ENCODE measurements at places on chromosomes 3 and 15.
A peak's percentile ranks its signal among the peaks of the same experiment; 100 is the strongest.

GRCh38 chr3:115646027-115646690 is 22.8 kb downstream of the GAP43 start:
- DNase-seq: no peak
- H3K4me3 ChIP-seq: no peak overlapping the region
- no peak overlapping the region for H3K27ac ChIP-seq
- H3K27me3 ChIP-seq: no peaks in the 10 kb centered on the region
- peaks cover 15% of the 10 kb centered on the region for H3K4me1 ChIP-seq
- H3K36me3 ChIP-seq: no peaks in the 10 kb centered on the region

DNA sequence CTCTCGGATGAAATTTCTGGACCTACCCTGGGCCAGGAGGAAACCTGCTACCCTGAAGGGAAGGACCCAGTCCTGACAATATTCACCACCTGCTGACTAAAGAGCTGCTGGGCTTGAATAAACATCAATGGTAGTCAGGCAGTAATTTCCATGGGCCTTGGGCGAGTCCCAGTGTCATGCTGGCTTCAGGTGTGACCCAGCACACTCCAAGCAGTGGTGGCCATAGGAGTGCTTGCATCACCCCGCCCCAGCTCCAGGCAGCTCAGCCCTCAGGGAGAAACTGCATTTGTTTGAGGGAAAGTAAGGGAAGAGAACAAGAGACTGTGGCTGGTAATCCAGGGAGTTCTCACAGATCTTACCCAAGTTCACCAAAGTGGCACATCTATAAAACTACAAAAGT is 261.8 kb upstream of the DCBLD2 start:
- H3K4me3 ChIP-seq: no peak overlapping the region
- DNase-seq: no peak
- no peaks in the 10 kb centered on the region for H3K4me1 ChIP-seq
- H3K27me3 ChIP-seq: no peaks in the 10 kb centered on the region

- peaks cover 29% of the 10 kb centered on the region for H3K36me3 ChIP-seq
- no peak for DNase-seq
- H3K27ac ChIP-seq: peak overlapping the region; percentile 89
- peak overlapping the region; percentile 71 for H3K4me3 ChIP-seq
- no peaks in the 10 kb centered on the region for H3K4me1 ChIP-seq
Observed at GRCh38 chr3:48445277-48445882, 1.2 kb upstream of the ATRIP start.

DNA sequence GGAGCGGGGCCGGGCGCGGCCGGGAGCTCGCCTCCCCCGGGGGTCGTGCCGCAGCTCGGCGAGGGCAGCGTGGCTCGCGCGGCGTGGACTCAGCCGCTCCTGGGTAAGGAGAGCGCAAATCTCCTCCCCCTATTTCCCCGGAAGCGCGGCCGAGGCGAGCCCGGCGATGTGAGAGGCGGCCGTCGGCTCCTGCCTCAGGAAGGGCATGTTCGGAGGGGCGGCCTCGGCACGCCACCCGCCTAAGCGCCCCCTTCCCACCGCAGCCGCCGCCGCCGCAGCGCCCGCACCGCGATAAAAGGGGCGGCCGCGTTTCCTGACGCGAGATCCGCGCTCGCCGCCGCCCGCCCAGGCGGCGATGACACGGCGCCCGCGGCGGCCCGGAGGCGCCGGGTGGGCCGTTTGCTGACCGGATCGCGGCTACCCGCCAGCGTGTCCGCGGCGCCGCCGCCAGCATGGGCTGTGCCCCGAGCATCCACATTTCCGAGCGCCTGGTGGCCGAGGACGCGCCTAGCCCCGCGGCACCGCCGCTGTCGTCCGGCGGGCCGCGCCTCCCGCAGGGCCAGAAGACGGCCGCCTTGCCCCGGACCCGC is at the start of gene PDE8A:
Gene PDE8A (plus strand): TSS at position 146 of the 590 bp plus-strand sequence. CDS start 307 bp downstream, at position 453.
- H3K4me3 ChIP-seq: peak within 1 kb of the TSS; percentile 77
- no peaks in the 10 kb centered on the region for H3K27me3 ChIP-seq
- H3K4me1 ChIP-seq: peaks cover 24% of the 10 kb centered on the region
- no peaks in the 10 kb centered on the region for H3K36me3 ChIP-seq

GRCh38 chr3:48435774-48436476 is 4.0 kb downstream of the CCDC51 start:
- H3K4me1 ChIP-seq: peaks cover 47% of the 10 kb centered on the region
- peak; percentile 92 for DNase-seq
- no peak overlapping the region for H3K4me3 ChIP-seq
- H3K36me3 ChIP-seq: no peaks in the 10 kb centered on the region

DNA sequence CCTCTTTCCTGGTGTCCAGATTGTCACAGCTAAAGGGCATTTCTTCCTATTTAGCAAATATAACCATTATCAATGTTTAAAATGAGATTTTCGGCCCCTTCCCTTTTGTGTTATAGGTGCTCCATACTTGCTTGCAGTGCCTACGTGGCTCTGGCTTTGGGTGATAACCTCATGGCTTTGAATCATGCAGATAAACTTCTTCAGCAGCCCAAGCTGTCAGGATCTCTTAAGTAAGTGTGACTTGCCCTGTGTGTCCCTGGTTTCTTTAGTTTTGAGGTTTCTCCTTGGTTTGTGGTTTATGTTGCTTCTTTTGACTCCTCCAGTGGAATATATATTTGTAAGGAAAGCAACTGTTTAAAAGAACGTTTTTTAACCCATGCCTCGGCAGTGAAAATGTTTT is 58.5 kb upstream of the TRIM71 start:
- no peaks in the 10 kb centered on the region for H3K4me1 ChIP-seq
- H3K27me3 ChIP-seq: no peaks in the 10 kb centered on the region
- H3K27ac ChIP-seq: no peak overlapping the region
- H3K36me3 ChIP-seq: peaks cover 24% of the 10 kb centered on the region
